HS-5 (cell line): ENCODE measurements at places on chromosomes 3 and 15.

DNA sequence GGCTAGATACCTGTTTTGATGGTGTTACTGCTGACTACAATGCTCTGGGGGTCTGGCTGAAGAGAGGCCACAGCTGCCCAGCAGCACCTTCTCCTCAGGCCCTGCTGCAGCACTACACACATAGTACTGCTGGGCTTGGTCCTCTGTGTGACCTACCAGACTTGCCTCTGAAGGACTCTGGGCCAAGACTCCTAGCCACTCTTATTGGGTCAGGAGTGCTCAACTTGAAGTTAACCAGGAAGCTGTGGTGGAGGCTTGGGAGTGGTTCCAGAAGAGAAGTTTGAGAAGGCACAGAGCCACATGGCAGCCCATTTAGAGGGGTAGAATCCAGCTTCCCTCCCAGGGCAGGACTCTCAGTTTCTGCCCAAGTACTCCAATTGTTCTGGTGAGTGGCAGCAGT lies 16.6 kb downstream of the ELP6 start:
- DNase-seq: no peak

DNA sequence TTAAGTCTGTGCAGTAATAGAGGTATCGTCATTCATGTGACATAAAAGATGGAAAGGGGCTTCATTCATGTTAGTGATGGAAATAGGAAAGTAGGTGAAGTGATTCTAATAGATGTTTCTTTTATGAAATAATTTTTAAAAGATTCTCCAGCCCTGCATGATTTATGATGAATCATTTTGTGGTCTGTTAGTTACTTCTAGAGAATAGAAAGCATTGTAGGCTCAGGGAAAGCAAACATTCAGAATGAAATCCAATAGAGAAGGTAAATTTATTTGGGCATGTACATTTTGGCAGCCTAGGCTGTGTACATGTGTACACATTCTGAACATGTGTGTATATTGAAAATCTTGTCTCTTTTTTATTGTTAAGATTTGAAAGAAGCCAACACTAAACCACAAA lies 23.1 kb downstream of the PPARG start:
- no peak for DNase-seq

DNA sequence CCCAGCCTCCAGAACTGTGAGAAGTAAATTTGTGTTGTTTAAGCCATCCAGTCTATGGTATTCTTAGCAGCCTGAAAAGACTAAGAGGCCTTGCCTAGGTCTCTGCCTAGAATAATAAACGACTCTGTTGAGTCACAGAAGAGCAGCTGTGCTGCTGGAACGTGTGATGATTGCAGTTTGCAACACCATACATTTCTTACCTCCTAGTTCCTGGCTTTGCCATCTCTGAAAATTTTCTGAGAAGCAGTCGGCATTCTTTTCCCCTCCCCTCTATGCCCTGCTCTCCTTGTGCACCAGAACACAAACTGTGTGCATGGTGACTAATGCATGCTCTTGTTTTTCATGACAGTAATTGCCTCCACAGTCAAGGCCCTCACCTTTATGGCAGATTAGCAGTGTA lies 301.3 kb downstream of the IL20RB start:
- no peak for DNase-seq

DNA sequence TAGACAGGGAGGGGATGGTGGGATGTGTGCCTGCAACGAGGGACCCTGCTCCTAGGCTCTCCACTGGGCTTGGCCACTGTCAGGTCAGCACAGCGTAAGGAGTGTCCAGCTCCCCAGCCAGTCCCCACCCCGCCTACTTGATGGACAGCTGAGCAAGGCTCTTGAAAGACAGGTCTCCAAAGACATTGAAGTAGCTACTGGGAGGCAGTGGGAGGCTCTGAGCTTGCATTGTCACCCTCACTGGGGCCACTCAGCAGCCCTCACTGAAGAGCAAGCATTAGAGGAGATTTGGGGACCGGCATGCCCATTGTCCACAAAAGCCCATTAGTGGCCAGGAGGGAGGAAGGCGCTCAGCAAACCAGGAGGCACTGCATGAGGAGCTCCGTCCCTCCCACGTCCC lies 146.5 kb downstream of the MEGF11 start:
- DNase-seq: no peak

- peak; percentile 93 for DNase-seq
These were observed 190.5 kb upstream of the CMC1 start for GRCh38 chr3:28050885-28051284.

DNA sequence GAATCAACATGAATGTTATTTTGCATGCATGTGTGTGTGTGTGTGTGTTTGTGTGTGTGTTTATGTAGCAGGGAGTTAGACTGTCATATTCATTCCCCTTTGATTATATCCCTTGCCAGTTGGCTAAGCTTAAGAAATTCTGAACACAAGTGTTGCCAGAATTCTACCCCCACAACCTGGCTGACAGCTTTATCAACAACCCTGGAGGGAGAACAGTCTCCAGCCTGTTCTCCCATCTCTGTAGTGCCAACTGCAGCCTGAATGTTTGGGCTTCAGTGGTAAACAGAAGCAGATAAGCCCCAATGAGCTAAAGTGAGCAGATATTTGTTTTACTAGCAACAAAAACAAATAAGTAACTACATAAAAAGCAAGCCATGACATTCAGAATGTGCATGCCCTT lies 162.6 kb upstream of the ABI3BP start:
- no peak for DNase-seq

- DNase-seq: no peak
These were observed 135.9 kb downstream of the KCNAB1 start for GRCh38 chr3:156256256-156256655.

- DNase-seq: no peak
These were observed 9.2 kb downstream of the SNAP23 start for GRCh38 chr15:42504631-42505030.

DNA sequence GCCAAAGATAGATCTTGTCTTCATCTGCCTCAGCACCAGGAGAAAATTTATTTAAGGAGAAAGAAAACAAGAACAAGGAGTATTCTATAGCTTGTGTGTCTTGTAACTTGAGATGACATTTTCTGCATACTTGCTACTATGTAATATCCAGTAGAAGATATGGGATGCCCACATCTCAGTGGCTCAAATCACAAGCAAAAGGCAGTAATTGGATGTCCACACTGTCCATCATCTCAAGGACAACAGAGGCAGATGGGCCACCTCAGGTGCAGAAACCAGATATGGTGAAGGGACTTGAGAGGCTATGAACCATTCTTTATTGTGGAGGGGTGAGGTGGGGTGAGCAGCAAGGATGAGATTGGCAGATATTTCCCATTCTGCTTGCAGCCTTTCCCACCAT lies 309.0 kb downstream of the GBE1 start:
- DNase-seq: no peak

DNA sequence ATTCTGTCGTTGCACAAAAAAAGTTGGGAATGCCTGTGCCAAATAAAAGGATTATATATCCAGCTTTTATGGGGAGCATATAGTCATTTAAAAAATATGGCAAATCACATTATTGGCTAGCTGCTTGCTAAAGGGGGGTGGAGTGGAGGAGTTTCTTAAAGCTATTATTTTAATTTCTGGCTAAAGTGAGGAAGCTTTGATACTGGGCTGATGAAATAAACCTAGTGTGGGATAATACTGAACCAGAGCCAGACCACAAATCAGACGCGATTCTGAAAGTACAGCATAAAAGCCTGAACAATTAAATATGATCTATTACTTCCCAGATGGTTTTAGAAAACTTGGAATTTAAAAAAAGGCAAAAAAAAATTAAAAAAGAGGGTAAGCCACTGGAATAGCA lies 14.4 kb downstream of the POLR2M start:
- DNase-seq: no peak

DNA sequence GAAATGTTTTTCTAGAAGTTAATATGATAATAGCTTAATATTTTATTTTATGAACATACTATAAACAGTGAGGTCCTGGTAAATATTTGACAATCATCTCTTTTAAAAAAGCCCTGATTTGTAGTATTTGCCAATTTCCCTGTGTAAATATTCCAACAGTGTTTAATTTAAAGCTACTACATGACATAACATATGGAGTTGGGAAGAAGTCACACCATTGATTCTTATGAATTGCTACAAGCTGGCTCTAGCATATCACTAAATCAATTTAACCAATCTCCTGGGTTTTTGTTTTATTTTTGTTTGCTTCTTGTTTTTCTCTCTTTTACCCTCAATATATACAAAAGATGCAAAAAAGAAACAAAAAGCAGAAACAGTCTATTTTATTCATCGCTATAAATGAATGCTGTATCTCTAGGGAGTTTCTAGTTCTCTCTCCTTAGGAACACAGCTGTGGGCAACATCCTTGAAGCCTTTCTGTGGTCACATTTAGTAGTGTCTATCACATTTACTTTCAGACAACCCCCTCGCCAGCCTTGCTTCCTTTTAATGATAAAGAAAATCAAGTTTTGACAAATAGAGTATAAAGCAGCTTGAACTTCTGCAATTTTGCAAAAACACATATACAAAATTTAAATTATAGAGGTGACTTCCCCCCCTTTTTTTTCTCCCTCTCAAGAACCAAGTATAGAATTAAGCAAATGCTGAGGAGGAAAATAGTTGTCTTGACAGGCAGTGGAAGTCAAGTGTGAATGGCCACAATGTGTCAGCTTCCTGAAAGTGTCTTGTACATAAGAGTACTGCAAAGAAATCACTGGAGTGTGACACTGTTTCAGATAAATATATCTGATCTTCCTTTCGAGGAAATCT lies 21.4 kb downstream of the CCR1 start:
- DNase-seq: no peak

GRCh38 chr3:46208167-46208704 lies at the start of gene CCR1:
TSS of gene CCR1 (minus strand) at chr3:46208313. CDS start at chr3:46204313, 4,000 bp downstream.
- no peak for DNase-seq

DNA sequence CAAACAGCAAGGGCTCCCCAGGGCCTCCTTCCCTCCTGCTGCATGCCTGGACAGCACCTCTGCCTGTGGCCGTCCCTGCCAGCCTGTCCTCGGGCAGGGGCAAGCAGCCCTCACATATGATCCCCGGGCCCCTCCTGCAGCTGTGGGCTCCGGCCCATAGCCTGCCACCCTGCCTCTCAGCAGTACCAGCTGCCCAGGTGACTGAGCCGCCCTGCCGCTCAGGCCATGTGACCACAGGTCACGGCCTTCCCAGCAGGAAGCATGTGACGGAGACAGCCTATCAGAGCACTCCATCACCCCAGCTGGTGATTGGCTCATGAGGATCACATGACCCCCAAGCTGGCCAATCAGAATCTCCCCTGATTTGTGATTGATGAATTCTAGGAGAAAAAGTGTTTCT lies 23.9 kb downstream of the ALDH1L1 start:
- no peak for DNase-seq

DNA sequence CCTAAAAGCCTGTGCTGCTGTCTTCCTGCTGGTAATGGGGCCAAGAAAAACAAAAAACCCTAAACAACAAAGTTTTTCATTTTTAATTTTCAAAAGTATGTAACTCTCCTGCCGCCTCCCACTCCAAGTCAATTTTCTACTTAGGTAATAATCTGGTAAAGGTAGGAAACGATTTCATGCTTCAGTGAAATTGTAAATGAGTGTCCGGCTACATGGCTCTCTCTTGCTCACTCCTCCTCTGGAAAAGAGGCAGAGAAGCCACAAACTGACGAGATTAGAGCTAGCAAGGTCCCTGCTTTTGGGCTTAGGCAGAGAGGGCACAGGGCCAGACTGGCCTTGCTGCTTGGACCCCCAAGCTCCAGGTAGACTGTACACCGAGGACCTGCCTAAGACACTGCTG lies 23.5 kb downstream of the KLHL25 start:
- no peak for DNase-seq
